ENCODE measurements at places on chromosomes 11 and 22. TPM values are rescaled to one million over a fixed set of nuclear protein-coding genes. Genes with fewer than 3 reads are reported as not detected.

GRCh38 chr11:74543991-74544390 is 48.4 kb upstream of the POLD3 start:
- DNase-seq, result no peak

DNA sequence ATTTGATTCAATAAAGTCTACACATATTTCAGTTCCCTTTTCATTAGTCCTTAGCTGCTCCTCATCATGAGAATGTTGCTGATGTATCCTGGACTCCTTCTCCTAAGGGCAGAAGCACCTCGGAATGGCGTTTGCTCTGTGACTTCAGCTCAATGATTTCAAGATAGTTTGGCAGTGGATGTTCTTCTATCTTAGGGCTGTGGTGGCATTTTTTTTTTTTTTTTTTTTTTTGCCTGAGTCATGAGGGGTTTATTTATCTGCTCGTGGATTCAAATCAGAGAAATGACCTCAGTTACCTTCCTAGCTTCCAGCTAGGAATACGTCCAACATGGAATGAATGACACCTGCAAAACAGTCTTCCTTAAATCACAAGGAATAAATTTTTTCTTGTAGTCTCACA is 220.0 kb upstream of the ZBED5 start:
- no peak for DNase-seq

GRCh38 chr11:6480299-6480914 is 724 bp downstream of the ARFIP2 start:
- no peak for DNase-seq

- DNase-seq, result no peak
Measured at GRCh38 chr11:8250981-8251615, 12.6 kb downstream of the LMO1 start.

GRCh38 chr11:126357969-126358762 is 2.7 kb downstream of the ST3GAL4 start:
- no peak for DNase-seq

DNA sequence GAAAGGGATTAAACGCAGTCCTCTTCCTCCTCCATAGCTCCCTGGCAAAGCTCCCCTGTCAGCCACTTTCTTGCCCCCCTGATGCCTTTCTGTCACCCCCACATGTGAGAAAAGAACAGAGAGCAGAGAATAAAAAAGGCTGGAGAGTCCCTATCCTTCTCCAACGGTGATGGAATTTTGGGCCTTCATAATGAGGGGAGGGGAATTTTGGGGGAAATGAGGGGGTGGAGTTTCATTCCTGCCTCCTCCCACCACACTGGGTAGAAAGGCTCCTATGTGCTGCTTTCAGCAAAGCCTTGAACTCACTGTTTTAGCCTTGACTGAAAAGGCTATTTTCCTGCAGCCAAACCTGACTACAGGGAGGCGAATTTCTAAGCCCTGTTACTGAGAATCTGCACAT is 59.3 kb downstream of the C11orf58 start:
- DNase-seq, result no peak

- DNase-seq, result no peak
Measured at GRCh38 chr11:120337355-120338106, 1.3 kb downstream of the ARHGEF12 start.

- no peak for DNase-seq
Measured at GRCh38 chr11:120564573-120565311, 53.2 kb downstream of the GRIK4 start.

- DNase-seq, result no peak
Measured at GRCh38 chr22:46242076-46242475, 8.0 kb downstream of the CDPF1 start.

GRCh38 chr22:46043816-46044620 is 67.1 kb upstream of the WNT7B start:
- no peak for DNase-seq

DNA sequence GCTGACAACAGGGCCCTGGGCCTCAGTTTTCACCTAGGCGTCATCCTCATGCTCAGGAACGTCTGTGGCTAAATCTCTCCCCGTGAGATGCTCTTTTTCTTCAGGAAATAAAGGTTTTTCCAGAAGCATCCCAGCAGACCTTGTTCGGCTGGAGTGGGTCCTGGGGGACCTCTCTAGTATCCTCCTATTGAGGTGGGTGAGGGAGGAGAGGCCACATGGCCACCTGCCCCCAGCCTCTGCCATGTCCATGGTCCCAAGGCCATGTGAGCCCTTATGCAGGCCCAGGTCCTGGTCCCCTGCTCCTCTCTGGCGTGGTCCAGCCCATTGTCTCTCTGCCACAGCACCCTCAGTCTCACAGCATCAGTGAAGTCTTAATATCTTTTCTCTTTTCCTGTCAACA is 22.0 kb downstream of the ALG12 start:
- DNase-seq, result no peak

- DNase-seq, result no peak
Measured at GRCh38 chr11:85044911-85045310, 582.2 kb downstream of the DLG2 start.

GUCD1 gene
- polyA plus RNA-seq, result 87.7 TPM

SMTN gene
- 26.2 TPM for polyA plus RNA-seq

CRACR2B gene
- 9.1 TPM for polyA plus RNA-seq

C11orf97 gene
- polyA plus RNA-seq, result 0.25 TPM

LGR4 gene
- 150 TPM for polyA plus RNA-seq
